Eye (tissue), 1 donor: ENCODE measurements at places on chromosomes 4 and X.

GRCh38 chr4:142416121-142416520 lies 430.0 kb downstream of the INPP4B start:
- no peak for DNase-seq

DNA sequence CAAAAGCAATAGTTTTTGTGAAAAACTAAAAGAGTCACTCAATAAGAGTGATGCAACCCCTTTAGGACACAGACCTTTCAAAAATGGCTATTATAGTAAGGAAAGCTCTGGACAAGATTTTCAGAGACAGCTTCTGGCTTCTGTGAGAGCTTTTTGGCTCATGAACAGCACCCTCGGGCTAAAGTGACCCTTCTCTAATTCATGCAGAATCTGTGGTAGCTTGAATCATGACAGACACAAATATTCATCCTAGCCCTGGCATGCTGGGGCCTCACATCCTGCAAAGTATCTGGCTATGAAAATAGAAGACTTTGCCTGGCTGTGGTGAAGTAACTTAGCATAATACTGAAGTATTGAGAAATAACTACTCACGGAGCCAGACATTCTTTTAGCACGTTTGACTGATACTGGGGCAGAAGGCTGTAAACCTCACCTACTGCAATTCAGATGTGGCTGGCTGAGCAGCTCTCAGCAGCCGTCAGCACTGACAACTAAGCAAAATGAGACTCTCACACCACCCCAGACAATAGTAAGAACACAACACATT lies 327.3 kb downstream of the MAPK10 start:
- DNase-seq, result peak; percentile 12

GRCh38 chr4:184420881-184421416 lies 53.4 kb downstream of the IRF2 start:
- DNase-seq, result no peak

DNA sequence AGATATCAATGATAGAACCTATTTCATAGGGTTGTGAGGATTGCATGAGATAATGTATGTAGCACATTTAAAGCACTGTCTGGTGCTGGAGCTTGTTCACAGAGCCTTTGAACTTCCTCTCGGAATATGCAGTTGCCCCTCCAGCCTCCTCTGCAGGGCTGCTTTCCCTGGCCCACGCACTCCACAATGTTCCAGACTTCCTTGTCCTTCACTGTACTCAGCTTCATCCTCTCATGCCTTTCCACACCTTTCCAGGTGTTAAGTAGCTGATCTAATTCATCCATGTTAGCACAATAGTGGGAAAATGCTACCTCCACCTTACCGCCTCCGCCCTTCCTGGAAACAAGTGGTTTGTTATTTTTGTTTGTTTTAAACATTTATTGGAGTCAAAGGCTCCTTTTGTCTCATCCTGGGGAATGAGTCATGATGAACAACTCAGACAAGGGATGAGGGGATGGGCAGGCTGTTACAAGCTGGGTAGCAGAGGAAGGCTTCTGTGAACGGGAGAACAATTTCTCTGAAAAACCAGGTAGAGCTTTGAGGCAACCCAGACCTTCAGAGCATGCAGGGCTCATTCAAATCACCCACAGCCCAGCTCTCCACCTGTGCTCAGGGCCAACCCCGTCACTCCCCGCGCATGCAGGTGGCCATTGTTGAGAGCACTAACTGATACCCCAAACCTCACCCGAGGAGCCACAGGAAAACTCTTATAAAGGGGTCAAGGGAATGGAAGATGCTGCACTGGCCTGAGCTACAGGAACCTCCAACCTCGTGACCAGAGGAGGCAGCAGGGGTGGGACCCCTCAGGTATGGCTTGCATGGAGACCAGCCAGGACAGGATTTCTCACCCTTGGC lies 84.9 kb upstream of the TBL1X start:
- no peak for DNase-seq

DNA sequence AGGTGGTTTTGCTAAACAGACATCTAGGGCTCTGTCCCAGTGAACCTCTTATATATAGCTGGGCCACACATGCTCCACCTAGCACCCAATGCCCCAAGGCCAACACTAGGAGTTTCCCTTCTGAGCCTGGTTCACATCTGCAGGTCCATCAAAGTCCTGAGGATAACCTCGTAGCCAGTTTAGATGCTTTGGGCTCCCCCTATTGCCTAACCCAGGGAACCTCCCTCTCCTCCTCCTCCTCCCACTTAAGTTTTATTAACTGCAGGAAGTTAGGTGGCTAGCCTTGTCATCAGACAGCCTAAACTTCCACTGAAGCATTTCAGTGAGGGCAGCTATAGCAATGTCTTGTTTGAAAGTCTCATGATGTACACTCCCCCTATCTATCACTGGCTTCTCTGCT lies 88.0 kb downstream of the GUCY2F start:
- DNase-seq, result no peak

DNA sequence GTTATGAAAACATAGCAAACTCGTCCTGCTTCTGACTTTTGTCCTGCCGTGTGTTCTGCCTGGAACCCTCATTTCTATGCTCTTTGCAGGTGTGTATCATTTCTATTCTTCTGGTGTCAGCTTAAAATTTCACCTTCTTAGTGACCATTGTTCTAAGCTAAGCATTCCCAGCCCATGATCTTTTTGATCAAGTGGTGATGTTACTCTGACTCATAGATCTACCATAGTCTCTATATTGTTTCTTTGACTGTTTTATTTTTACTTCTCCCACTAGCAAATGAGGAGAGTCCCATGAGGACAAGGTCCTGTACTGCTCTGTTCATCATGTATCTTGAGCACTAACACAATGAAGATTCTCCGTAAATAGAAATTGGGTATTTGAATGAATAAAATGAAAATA lies 14.1 kb upstream of the CXCL6 start:
- no peak for DNase-seq

DNA sequence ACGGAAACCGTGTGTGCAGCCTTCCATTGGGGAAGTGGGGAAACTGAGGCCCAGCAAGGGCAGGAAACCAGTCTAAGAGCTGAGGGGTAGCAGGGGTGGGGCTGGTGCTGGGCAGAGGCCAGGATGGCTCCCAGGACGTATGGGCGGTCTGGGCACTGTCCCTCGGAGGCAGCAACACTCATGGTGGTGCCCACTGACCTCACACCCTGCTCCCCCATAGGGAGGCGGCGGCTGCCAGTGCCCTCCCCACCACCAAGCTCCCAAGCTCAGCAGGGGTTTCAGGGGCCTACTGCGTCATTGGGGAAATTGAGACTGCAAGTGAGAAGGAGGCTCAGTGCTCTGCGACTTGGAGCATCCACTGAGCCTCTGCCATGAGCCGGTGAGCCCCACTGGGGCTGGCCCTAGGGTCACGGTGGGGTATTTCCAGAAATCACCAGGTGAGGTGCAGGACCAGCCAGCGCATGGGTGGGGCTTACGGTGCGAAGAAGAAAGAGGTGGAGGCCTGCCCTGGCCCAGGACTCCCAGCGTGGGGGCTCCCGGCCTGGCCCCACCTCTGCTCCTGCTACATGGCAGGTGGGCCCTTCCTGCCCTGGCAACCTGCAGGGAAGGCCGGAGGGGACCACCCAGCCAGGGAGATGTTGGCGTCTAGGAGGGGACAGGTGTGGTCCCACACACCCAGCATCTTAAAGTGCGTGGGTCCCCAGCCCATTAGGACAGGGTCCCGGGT lies 915 bp downstream of the MSANTD1 start:
- no peak for DNase-seq

DNA sequence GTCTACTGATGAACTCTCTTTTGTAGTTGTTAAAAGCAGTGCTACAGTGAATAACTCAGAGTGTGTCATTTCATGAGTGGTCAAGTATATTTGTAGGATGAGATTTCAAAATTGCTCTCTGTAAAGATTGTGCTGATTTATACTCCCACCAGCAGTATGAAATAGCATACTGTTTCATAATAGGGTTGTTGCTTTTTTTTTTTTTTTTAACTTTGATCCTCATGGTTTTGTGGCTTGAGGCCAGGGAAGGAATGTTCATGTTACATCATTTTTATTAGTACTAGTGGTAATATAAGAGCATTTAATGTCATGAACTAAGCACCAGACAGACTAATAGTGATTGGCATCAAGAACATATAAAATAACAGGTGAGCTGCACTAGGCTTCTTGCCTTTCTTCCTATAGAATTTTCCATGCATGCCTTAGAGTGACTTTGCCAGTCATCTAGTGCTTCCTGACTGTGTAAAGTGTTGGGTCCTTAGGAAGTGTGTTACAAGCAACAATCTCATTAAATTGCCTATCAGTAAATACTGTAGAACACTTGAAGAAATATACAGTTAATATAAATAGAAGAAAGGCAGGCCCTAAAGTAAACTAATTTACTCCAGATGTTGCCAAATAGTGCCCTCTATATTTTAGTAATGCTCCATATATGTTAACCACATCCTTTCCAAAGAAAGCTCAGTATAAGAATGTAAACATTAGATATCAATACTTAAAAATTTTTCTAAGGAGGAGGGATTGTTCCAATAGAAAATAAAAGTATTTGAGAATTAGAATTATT lies 38.6 kb upstream of the MSMO1 start:
- no peak for DNase-seq

- no peak for DNase-seq
Measured at GRCh38 chrX:41353985-41354384, 20.0 kb downstream of the DDX3X start.

- no peak for DNase-seq
Measured at GRCh38 chr4:88196013-88196365, 37.5 kb upstream of the ABCG2 start.

- no peak for DNase-seq
Measured at GRCh38 chr4:152822323-152822722, 42.6 kb downstream of the ARFIP1 start.

GRCh38 chr4:135553213-135553612 lies 1351.6 kb upstream of the PABPC4L start:
- DNase-seq, result peak; percentile 15

DNA sequence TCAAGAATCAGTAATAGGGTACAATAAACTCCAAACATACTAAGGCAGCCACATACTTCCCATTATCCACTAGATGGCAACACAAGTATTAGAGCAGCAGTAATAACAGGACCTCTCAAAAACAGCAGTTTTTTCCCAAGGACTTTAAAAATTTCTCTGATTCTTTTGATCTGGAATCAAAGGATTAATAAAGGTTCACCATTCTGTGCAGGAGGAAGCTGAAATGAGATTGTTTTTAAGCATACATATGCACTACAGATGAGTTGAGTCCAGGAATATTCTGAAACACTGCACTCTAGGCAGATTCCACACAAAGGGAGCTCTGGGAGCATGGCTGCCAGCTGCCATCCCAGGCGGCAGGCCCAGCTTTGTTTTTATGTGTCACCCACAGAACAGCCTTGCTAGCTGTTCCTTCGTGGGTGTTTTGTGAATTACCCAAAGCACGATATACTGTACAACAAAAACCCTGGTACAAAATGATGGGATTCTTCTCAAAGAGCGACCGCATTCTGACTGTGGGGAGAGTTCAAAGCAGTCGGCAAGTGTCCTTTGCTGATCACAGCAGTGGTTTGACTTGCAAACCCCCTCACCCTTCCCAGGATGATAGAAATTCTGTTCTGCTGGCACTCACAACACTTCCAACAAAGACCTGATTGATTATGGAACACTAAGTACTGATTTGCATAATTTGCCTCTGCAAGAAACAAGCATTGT lies 61.0 kb downstream of the STX18 start:
- peak; percentile 78 for DNase-seq

- DNase-seq, result peak; percentile 72
Measured at GRCh38 chr4:185914583-185915199, 102.7 kb upstream of the SORBS2 start.

DNA sequence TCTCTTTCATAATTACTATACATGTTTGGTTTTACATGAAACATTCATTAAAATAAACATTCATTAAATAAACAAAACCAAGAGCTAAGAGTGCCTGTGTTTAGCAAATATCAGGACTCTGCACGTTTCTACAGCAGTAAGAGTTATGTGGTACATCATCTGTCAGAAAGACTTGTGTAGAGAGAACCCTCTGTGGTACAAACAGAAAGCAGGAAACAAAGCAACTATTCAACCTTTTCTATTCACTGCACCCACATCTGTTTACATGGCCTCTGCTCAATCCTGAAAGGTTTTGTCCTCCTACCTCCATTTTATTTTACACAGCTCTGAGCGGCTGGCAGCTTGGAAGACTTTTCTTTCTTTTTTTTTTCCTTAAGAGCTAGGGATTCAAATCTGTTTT lies 90.7 kb upstream of the PCDH18 start:
- no peak for DNase-seq

GRCh38 chrX:108359806-108360602 lies 78.2 kb downstream of the COL4A6 start:
- no peak for DNase-seq

DNA sequence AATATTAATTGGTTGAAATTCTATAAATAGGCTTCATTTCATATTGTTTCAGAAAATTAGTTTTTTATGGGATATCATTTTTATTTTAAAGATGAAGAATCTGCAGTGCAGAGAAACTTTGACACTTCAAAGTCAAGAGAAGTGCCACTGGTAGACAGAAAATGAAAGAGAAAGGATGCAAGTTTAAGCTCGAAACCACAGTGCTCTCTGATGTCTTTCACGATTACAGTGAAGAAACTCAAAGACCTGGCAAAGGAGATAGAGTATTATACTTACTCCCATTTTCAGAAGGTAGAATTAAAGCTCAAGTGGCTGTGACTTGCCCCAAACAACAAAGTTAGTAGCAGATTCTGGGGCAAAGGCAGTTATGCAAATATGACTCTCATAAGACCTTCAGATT lies 745.4 kb downstream of the TECRL start:
- no peak for DNase-seq

DNA sequence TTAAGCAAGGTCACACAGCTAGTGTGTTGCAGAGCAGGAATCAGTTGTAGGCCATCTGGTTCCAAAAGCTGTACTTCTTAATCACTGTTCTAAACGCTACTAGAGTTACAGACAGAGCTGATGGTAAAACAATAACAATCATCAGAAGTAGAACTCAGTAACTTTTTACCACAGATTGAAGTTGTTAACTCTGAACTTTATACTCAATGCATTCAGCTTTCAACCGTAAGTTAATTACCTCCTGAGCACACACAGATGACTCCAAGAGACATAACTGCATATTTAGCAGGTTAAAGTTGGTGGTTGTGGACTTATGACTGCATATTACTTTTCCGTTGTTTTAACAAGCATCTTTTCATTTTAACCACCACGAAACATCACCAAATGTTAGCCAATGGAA lies 127.3 kb downstream of the PRSS12 start:
- no peak for DNase-seq

DNA sequence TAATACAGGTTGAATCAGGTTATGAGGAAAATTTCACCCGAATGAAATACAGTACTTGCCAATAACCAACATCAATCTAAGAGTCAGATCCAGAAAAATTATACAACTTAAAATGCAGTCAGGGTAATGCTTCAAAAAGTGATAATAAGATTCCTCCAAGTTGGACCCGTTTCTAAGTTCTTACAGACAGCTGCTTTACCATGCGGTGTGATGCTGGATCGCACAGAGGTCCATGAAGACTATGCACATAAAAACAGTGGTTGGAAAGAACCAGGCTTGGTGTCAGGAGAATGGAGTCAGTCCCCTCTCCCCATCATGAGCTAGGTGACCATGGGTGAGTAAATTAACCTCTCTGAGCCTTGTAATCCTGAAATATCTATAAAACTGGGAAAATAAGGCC lies 261.3 kb downstream of the QDPR start:
- no peak for DNase-seq
